ENCODE measurements at places on chromosomes 11 and 22.

GRCh38 chr11:71281831-71282230, 29.5 kb upstream of the SHANK2 start:
- ATAC-seq: no peak

- no peak for ATAC-seq
Observed at GRCh38 chr11:35380603-35381002, 38.8 kb downstream of the SLC1A2 start.

DNA sequence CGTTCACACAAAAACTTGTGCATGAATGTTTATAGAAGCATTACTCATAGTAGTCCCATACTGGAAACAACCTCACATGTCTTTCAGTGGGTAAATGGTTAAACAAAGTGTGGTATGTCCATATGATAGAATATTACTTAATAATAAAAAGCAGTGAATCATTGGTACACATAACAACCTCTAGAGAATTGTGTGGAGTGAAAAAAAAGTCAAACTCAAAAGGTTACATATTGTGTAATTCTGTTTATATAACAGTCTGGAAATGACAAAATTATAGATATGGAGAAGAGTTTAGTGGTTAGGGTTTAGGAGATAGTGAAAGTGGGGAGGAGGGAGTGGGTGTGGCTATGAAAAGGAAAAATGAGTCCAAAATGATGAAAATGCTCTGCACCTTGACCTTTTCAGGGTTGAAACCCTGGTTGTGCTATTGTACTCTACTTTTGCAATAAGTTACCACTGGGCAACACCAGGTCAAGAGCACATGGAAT, 243.4 kb upstream of the DDI1 start:
- ATAC-seq: no peak

- ATAC-seq: no peak
Observed at GRCh38 chr11:122275508-122275907, 159.5 kb upstream of the BLID start.

- ATAC-seq: no peak
Observed at GRCh38 chr11:2513441-2513840, 68.6 kb downstream of the KCNQ1 start.

GRCh38 chr11:27626269-27626937, 73.9 kb downstream of the BDNF start:
- no peak for ATAC-seq

- no peak for ATAC-seq
Observed at GRCh38 chr11:83192606-83193245, 786 bp upstream of the ANKRD42 start.

GRCh38 chr22:36541831-36542411, 13.0 kb upstream of the EIF3D start:
- ATAC-seq: peak; percentile 98

- no peak for ATAC-seq
Observed at GRCh38 chr22:50488886-50489285, 2.2 kb downstream of the MIOX start.

- ATAC-seq: no peak
Observed at GRCh38 chr11:126696982-126697381, 303.6 kb downstream of the KIRREL3 start.

DNA sequence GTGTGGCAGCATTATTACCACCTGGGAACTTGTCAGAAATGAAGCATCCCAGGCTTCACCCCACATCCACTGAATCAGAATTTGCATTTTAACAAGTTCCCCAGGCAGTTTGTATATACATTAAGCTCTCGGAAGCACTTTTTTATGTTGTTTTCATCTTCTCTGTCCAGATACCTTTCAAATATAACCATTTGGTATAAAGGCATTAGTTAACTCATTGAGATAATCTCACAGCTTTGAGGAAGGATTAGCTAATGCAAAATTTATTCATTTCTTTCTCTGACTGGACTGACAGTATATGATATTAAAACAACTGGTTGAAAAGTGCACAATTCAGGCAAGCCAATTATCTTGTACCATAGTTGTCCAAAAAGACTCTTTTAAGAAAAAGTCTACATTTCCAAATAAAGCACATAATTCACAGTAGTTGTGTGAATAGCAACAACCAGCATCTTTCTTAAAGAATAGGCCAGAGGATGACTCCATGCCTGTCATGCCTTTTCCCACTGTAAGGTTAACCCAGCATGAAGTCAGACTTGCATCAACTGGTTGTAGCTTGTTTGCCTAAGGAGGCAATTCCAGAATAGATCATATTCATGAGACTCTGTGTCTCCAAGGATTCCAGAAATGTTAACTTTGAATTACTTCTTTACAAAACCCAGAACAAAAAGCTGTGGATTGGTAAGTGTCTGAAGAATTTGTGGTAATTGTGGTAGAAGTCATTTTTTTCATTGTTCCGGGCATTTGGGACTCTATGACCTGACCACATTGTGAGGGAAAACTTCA, 254.3 kb upstream of the SESN3 start:
- ATAC-seq: no peak

DNA sequence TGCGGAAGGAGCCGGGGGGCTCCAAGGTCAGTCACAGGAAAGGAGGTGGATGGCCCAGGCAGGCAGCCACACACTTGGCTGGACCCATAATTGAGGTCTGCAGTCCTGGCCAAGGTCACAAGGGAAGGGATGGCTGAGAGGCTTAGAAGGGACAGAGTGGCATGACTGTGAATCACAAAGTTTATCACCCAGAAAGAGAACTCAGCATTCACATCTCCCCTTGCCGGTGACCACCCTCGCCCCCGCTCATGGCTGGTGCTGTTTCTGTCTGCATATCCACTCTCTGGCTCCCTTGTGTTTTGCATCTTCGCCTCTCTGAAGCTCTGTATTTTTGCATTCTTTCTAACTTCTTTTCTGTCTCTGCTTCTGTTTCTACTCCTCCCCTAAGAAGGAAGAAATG, 117.5 kb downstream of the FEZ1 start:
- no peak for ATAC-seq

GRCh38 chr11:64723117-64723906, at the start of gene NRXN2:
Gene NRXN2 (minus strand): TSS chr11:64723197. CDS start chr11:64713699, 9,498 bp downstream.
- ATAC-seq: peak; percentile 99

- ATAC-seq: peak; percentile 53
Observed at GRCh38 chr11:43579171-43579918, 101.2 kb upstream of the HSD17B12 start.
